ENCODE measurements at places on chromosomes 13 and 19. TPM values are rescaled to one million over a fixed set of nuclear protein-coding genes. Genes with fewer than 3 reads are reported as not detected.

The CRX gene
- not detected for total RNA-seq

The GPR108 gene
- total RNA-seq = 36.8 TPM

The IRGC gene
- total RNA-seq = not detected

The KRI1 gene
- total RNA-seq = 14.7 TPM

The CLIP3 gene
- total RNA-seq = 34.3 TPM
